H7 (cell line): ENCODE measurements at places on chromosomes 3 and 15.

DNA sequence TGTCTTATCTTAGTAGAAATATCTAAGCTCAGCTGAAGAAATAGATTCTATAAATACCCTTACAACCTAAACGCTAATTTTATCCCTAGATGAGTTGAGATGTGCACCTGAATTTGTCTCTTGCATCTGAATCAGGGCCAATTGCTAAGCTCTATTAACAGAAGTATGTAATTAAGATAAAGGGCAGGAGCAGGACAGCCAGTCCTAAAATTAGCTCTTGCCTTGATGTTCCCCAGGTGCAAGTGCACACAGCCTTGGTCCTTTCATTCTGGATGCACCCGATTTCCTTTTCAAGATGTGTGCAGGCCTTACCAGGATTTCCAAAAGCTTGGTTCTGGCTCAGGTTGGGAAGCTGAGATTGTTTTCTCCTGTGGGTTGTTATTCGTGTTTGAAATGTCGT lies 52.4 kb downstream of the MAGI1 start:
- no peak for DNase-seq

- no peak for DNase-seq
Measured at GRCh38 chr3:126666658-126667528, 12.0 kb upstream of the TXNRD3 start.

DNA sequence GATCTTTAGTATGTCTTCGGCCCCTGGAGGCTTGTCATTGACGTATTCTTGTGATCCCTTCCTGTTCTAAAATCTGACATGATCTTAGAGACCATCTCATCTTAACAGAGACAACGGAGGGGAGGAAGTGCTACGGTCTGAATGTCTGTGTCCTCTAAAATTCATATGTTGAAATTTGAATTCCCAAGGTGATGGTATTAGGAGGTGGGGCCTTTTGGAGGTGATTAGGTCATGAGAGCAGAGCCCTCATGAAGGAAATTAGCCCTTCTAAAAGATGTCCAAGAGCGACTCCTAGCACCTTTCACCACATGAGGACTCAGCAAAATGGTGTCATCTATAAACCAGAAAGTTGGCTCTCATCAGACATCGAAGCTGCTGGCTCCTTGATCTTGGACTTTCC lies 233.2 kb upstream of the CMC1 start:
- no peak for DNase-seq

GRCh38 chr15:59224474-59224873 lies 17.8 kb downstream of the LDHAL6B start:
- DNase-seq = no peak

- no peak for DNase-seq
Measured at GRCh38 chr3:66989241-66989640, 8.9 kb upstream of the KBTBD8 start.
